ENCODE measurements at places on chromosomes 4 and X. TPM values are rescaled to one million over a fixed set of nuclear protein-coding genes. Genes with fewer than 3 reads are reported as not detected.

Gene SPANXA2
- total RNA-seq, result not detected

Gene SPANXN5
- not detected for total RNA-seq

Gene PCDH7
- 0.05 TPM for total RNA-seq

Gene POLN
- 1.2 TPM for total RNA-seq

Gene NKRF
- 5.5 TPM for total RNA-seq

Gene TGIF2LX
- not detected for total RNA-seq

Gene TRIM61
- not detected for total RNA-seq

Gene HEPH
- 1.5 TPM for total RNA-seq

Gene PLP1
- total RNA-seq, result not detected

Gene TTC29
- not detected for total RNA-seq

Gene SLC6A14
- not detected for total RNA-seq

Gene PTPN13
- 0.27 TPM for total RNA-seq

Gene RAB40AL
- not detected for total RNA-seq

Gene LUZP4
- total RNA-seq, result not detected
